ENCODE measurements at places on chromosomes 4 and X. TPM values are rescaled to one million over a fixed set of nuclear protein-coding genes. Genes with fewer than 3 reads are reported as not detected.

GRCh38 chr4:73816814-73817213 lies 19.7 kb upstream of the CXCL6 start:
- DNase-seq, result no peak

DNA sequence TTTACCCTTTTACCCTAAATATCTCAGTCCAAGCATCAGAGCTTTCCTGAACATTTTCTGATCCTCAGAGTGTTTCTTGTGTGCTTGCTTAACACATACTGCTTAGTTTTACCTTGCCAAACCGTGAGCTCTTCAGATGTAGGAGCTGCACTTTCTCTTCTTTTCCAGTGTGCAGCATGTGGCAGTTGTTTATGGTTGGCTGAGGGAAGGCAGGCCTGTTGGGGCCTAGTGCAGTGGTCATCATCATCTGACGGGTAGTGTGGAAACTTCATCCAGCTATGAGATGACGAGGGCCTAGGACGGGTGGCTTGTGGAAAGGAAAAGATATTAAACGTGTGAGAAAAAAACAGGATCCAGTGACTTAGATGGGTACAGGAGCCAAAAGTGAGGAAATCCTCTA lies 21.5 kb downstream of the VBP1 start:
- DNase-seq, result no peak

The DGKK gene
- not detected for total RNA-seq

GRCh38 chr4:181959121-181959520 lies 284.1 kb upstream of the TENM3 start:
- DNase-seq, result no peak

The ADGRG2 gene
- 1.2 TPM for total RNA-seq

The MAGEB17 gene
- not detected for total RNA-seq

DNA sequence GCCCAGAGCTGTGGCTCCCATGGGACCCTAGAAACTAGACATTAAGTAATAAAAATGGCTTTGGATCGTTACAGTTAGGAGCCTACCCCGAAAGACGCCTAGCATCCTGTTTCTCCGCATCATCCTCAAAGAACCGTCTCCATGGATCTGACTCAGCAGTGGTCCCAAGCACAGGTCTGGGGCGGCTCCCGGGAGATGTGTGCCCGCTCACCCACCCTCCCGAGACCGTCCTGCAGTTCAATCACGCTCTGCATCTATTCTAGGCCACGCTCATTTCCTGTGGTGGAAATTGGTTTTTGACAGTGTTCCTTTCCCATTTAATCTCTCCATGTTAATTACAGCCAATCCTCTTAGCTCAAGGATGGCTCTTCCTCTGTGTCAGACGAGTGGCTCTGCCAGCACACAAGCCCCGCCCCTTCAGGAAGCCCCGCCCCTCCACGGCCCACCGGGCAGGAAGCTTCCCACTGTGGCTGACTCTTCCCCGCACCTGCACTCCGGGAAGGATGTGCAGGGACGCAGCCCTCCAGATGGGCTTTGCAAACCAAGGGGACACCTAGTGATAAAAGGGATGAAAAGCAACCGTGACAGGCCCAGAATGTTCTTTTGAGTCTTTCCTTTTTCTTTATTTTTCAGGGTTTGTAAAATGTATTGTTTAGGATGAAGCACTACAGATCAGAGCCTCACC lies 34.5 kb upstream of the HELT start:
- DNase-seq, result peak; percentile 79

GRCh38 chrX:14026121-14026520 lies 3.6 kb downstream of the GEMIN8 start:
- no peak for DNase-seq

DNA sequence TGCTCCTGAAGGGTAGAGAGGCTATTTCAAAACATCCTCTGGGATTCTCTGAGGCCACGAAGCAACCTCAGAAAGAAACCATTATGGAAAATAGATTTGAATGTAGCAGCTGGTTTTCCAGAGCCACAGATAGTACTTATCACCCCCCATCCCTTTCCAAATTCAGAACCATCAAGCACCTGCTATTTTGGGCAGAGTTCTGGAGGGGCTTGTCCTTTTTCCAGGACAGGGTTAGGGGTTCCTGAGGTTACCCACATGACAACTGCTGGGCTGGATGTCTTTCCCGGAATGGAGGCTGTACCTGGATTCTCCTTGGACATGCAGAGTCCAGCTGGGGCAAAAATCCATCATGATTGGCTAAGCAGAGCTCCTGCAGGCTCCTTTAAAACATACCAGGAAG lies 22.0 kb upstream of the ZXDA start:
- no peak for DNase-seq

DNA sequence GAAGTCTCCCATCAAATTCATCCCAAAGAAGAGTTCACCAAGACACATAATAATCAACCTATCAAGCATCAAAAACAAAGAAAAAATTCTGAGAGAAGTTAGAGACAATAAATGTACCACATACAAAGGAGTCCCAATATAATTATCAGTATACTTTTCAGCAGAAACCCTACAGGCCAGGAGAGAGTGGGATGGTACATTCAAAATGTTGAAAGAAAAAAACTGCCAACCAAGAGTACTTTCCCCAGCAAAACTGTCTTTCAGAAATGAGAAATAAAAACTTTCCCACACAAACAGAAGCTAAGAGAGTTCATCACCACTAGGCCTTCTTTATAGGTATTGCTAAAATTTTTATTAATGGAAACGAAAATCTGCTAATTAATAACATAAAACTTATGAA lies 164.4 kb upstream of the LNX1 start:
- no peak for DNase-seq

DNA sequence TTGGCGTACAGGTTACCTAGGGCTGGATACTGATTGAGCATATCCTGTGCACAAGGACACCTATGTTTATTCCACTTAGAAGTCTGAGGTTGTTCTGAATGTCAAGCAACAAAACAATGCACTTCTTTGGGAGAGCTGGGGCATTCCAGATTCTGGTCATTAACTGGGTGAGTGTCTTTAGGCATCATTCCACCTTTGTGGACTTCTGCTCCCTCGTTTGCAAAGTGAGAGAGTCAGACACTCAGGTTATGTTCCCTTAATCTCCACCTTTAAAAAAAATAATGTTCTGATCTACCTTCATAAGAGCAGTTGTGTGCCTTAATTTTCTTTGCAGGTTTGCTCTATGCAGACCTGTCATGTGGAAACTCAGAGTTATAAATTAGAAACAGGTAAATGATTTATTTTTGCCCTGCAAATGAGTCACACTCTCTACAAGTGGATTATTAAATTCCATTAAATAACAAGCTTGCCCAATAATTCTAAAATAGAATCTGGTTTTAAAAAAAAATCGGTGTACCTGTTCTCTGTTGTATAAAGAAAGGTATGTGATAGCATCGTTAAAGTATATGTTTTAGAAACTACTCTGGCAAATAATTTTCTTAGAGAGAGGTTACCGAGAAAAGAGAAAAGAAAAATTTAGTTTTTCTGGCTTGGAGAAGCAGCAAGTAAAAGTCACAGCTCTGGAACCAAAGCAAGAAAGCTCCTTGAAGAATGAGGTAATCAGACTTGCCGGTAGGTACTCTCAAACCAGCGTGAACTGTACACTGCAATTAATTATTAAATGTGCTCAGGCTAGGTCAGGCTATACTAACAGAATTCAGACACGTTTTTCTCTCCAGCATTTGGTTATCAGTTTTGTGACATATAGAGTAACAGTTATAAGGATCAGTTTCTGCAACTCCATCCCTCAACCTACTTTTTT lies 93.2 kb downstream of the SORBS2 start:
- no peak for DNase-seq

The BANK1 gene
- total RNA-seq, result 0.10 TPM

DNA sequence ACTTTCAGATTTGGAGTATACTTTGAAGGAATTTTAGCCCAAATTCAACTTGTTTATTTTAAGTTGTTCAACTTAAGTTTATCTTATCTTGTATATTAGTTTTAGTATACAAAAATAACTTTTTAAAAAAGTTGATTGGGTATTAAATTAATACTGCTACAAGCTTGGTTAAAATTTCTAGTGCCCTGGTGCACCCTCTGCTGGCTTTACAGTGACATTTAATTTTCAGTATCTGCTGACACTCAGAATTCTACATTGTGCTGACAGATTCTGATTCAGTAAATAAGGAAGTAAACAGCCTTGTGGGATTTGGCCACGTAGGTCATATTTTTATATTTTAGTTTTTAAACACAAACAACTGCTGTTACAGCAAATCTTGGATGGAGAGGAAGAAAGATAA lies 2.9 kb downstream of the EDA start:
- no peak for DNase-seq

Data from left lobe of liver (tissue), 2 donors.